ENCODE measurements at places on chromosomes 1 and 21. TPM values are rescaled to one million over a fixed set of nuclear protein-coding genes. Genes with fewer than 3 reads are reported as not detected.
A peak's percentile ranks its signal among the peaks of the same experiment; 100 is the strongest.

- no peak for DNase-seq
Measured at GRCh38 chr1:48285525-48285924, 63.0 kb downstream of the SLC5A9 start.

Gene DCDC2B
- polyA plus RNA-seq = not detected

DNA sequence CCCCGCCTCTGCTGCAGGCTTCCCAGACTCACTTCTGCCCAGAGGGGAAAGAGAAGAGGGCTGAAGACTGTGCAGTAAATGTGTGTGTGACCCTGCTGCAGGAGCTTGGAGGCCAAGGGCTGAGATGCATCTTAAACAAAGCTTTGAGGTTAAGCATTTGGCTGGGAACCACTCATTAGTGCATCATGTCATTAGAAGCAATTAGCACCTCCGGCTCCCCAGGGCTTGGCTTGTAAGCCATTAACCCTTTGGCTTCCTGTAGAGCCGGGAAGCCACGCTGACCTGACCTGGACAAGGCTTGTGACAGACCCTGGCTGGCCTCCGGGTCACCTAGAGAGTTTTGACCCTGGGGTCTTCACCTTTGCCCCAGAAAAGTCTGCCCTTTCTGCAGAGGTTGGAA lies 77.0 kb downstream of the CSMD2 start:
- no peak for DNase-seq

DNA sequence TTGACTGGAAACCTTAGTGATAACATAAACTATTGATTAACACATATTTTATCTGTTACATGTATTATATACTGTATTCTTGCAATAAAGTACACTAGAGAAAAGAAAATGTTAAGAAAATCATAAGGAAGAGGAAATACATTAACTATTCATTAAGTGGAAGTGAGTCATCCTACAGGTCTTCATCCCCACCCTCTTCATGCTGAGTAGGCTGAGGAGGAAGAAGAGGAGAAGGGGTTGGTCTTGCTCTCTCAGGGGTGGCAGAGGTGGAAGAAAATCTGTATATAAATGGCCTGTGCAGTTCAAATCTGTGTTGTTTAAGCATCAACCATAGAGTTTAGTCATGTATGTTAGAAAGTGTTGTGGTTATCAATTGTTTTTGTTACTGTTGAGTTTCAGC lies 66.1 kb upstream of the CHODL start:
- no peak for DNase-seq

DNA sequence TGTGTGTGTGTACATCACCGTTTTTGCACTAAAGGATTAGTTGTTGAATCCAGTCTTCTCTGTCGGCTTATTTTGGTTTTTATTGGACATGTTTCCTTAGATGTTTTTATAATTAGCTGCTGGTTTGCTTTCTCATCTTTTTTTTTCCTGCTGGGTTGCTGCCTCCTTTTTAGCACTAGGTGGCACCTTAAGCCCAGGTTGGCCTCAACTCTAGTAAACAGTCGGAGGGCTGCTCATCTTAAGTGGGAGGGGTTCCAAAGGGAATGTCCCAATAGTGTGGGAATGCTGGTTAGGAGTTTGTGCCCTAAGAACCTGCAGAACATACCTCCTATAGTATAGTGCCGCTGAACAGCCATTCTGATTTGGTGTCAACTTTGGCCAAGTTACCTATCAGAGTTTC lies 570.1 kb upstream of the CXADR start:
- DNase-seq = peak; percentile 26

GRCh38 chr21:17197996-17198395 lies 314.8 kb upstream of the CXADR start:
- no peak for DNase-seq

Gene GJC2
- 0.75 TPM for polyA plus RNA-seq

DNA sequence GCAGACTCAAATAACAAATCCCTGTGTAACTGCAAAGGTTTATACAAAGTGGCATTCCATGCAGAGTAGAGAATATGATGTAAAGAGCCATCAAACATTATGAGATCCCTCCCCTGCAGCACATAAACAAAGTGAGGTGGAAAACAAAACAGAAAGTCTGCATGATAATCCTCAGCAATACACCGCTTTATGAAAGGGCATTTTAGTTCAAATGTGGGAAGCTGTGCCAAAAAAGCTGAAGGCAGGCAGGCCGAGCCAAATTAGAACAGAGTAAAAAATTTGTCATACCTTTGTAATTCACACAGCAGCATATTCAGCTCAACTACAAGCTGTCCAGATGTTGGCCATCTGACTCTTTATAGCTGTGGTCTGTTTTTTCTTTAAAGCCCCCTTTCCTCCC lies 113.5 kb downstream of the LHX9 start:
- no peak for DNase-seq

DNA sequence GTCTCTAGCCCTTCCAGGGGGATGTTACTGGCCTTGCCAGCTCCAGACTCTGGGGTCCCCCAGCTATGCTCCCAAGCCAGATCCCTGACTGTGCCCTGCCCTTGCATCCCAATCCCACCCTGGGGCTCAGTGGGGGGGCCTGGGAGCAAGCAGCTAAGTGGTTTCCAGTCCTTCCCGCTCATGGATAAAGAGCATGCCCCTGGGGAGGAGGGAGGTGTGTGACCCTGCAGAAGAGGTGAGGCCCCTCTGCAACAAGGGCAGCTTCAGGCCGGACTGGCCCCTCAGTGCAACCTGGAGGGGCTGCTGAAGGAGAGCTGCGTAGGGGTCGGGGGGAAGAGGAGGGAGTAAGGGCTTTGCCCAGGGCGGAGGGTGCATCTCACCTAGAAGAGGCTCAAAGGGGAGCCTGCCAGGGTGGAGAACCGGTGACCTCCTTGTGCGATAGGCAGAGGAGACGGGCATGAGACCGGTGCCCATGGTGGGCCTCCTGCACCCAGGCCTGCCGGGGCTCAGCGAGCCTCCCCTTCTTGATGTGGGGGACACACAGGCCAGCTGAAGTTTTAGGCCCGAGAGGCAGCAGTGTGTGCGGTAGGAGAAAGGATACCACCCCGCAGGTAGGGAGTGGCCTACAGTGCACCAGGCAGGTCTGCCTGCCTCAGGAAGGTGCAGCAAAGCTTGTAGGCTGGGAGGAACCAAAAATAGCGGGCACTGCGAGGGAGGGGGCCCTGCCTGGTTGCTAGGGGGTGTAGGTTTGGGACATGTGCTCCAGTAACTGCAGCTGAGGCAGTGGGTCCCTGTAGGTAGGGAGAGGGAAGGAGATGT lies 3.1 kb downstream of the OBSCN start:
- no peak for DNase-seq

Gene ITLN2
- polyA plus RNA-seq = 0.46 TPM

GRCh38 chr1:179144626-179145025 lies 62.8 kb downstream of the TOR3A start:
- DNase-seq = no peak

DNA sequence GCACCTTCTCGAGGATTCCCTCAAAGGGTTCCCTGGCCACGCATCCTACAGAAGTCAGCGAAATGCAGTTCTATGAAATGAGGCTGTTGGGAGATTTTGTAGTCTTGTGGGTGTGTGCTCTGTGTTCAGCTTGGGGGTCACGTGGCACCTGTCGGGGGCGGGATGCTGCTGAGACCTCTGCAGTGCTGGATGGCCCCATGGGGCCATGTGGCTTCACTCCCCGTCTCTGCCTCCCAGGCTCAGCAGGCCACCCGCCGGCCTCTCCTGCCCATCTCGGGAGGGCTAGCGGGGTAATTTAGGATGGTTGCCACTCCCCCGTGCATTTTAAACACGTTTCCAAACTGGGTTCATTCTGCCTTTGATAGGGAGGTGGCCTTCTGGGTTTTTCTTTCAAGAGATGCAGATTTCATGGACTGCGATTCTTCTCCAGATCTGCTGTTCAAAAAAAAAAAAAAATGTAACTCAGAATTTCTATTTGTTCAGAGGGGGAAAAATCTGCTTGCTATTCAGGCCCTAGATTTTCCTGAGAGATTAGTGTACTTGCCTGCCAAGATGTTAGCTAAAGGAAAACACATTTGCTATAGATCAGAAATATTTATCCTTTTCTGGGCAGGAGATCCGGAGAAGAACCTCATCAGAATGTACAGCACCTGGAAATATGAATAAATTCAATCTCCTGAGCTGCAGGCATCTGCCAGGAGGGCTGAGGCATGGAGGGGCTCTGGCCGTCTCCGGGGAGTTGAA lies 277.2 kb upstream of the VAMP3 start:
- no peak for DNase-seq

Gene SEMA4A
- 1.5 TPM for polyA plus RNA-seq

Gene HSPB7
- not detected for polyA plus RNA-seq

DNA sequence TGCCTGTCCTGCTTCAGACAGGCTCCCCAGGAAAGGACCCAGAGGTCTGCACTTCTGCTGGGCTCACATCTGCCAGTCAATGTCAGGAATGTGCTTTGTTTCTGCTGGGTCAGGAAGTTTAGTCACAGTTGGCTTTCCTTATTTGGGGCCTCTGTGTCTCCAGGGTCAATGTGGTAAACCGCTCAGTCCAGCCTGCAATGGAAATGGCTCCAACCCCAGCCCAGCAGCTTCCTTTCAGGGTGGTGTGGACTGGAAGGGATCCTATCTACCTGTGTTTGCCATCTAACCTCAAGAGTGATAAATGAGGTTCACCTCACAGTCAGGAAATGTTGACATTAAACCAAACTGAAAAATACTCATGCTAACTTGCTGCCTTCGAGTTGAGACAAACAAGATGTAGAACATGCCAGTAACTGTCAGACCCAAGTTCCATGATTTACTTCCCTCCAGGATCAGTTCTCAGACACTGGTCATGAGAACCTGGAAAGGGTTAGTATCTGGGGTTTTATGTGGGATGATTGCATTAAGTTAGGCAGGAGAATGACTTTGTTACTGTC lies 20.3 kb downstream of the ENO1 start:
- peak; percentile 96 for DNase-seq

- no peak for DNase-seq
Measured at GRCh38 chr1:64417803-64418202, 52.1 kb upstream of the CACHD1 start.

Gene CYP4A11
- not detected for polyA plus RNA-seq

DNA sequence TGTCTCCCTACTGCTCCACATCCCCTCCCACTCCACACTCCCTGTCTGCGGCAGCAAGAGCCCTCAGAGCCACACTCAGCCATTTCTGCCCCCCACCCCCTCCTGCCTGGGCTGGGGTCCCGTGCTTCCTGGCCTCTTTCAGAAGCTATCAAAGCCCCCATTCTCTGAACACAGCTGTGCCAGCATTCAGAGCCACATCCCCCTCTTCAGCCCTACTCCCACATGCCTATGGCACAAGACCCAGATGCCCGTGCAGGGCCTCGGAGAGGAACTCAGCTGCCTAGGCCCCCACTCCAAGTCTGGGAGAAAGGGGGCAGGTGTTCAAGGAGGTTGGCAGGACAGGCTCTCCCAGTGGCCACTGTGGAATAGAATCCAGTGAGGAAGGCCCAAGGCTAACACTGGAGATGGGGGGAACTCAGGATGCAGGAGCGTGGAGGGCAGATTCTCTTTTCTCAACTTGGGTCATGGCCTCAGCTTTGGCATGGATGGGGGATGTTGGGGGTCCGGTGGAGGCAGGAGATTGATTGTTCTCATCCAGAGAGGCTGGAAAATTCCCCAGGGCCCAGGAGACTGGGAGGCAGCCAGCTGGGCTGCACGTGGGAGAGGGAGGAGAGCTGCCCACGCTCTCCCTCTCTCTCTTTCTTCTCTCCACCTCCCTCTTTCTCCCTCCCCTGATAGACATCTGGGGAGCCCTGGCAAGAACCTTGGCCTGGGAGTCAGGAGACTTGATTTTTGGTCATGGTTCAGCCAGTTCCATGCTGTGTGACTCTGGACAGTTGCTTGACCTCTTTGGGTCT lies 3.5 kb upstream of the BCAN start:
- no peak for DNase-seq

DNA sequence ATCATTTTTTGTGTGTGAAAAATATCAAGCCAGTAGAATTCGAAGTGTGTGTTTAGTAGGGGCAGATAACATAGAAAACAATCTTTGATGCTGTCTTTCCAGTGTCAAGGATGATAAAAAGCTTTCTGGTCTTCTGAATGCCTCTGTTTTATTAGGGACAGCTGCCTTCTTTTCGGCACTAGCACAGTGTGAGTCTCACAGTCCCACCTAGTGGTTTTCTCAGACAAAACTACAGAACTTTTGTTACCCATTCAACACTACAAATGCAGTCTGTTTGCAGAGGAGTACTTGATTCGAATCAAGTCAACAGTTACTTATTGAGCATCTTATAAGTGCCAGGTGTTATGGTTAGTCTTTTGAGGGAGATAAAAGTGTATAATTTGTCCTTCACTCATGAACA lies 30.6 kb upstream of the MCOLN3 start:
- no peak for DNase-seq

DNA sequence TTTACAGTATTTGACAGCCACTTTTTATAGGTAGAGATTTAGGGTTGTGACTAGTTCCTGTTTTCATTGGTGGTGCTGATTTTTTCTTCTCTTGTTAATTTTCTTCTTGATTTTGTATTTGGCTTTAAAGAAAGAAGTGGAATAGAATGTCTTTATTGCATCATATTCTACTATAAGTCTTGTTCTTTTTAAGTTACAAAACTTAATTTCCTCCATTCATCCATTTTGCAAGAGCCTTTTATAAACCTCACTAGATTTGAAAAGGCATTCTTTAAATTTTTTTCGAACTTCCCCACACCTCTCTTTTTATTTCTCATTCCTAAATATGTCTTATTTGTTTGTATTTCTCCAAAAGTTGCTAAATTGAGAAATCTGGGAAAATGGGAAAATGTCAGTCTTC lies 1368.6 kb upstream of the ADGRL4 start:
- no peak for DNase-seq

Gene TEX35
- not detected for polyA plus RNA-seq

- DNase-seq = peak; percentile 2
Measured at GRCh38 chr1:148353461-148354283, 129.4 kb downstream of the PPIAL4G start.

GRCh38 chr1:38941527-38942019 lies at the start of gene RHBDL2:
Gene RHBDL2 (minus strand): TSS chr1:38941830. CDS start chr1:38919212, 22,618 bp downstream.
- peak; percentile 15 for DNase-seq

All from endothelial cell of umbilical vein (primary cell).